Esophagus muscularis mucosa (tissue), 4 donors: ENCODE measurements at places on chromosomes 4 and X. TPM values are rescaled to one million over a fixed set of nuclear protein-coding genes. Genes with fewer than 3 reads are reported as not detected.

The NSG1 gene
- total RNA-seq: 4.0 TPM

The CLCN4 gene
- total RNA-seq: 1.8 TPM

The ZFP92 gene
- total RNA-seq: 3.2 TPM

The TBC1D9 gene
- total RNA-seq: 21.2 TPM

The RHOXF2 gene
- total RNA-seq: not detected

The ARAP2 gene
- total RNA-seq: 21.0 TPM

The TEX28 gene
- not detected for total RNA-seq

The SPANXB1 gene
- not detected for total RNA-seq

The UGT2A1 gene
- total RNA-seq: not detected

The DMD gene
- 210 TPM for total RNA-seq

The TLL1 gene
- total RNA-seq: 8.3 TPM

The CSN1S1 gene
- total RNA-seq: not detected

The ADAMTS3 gene
- 2.5 TPM for total RNA-seq

The TCEAL6 gene
- not detected for total RNA-seq

The FOXP3 gene
- total RNA-seq: not detected

The TCP11X2 gene
- total RNA-seq: not detected

The COL25A1 gene
- 1.0 TPM for total RNA-seq

The GRXCR1 gene
- total RNA-seq: not detected

The RAB40AL gene
- total RNA-seq: 0.63 TPM

- DNase-seq: no peak
These were observed 58.1 kb downstream of the ZFYVE28 start for GRCh38 chr4:2360396-2360730.

- DNase-seq: no peak
These were observed 82.2 kb downstream of the SUPT20HL2 start for GRCh38 chrX:24231641-24232179.

DNA sequence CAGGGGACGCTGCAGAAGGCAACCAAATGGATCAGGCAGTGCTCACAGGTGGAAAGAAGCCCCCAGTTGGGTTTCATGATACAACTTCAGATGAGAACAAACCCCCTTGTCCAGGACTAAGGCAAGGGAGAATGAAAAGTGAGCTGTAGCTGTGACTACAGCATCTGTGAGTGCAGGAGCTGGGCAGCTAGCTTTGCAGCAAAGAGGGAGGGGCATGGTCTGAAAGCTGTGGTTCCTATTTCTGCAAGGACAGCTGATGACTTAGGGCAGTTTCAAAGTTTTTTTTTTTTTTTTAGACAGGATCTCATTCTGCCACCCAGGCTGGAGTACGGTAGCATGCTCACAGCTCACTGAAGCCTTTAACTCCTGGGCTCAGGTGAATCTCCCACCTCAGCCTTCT is 1317.4 kb upstream of the DIAPH2 start:
- DNase-seq: no peak

GRCh38 chr4:20015636-20016224 is 236.0 kb upstream of the SLIT2 start:
- DNase-seq: no peak

- DNase-seq: no peak
These were observed 9.7 kb downstream of the MAEA start for GRCh38 chr4:1299301-1299860.

- DNase-seq: no peak
These were observed 42.4 kb downstream of the RAI2 start for GRCh38 chrX:17818726-17819125.

GRCh38 chr4:159229164-159229563 is 126.3 kb downstream of the RAPGEF2 start:
- DNase-seq: no peak

GRCh38 chrX:110108381-110108821 is 105.5 kb downstream of the TMEM164 start:
- DNase-seq: no peak

GRCh38 chr4:7938609-7939376 is 868 bp downstream of the AFAP1 start:
- peak; percentile 91 for DNase-seq

DNA sequence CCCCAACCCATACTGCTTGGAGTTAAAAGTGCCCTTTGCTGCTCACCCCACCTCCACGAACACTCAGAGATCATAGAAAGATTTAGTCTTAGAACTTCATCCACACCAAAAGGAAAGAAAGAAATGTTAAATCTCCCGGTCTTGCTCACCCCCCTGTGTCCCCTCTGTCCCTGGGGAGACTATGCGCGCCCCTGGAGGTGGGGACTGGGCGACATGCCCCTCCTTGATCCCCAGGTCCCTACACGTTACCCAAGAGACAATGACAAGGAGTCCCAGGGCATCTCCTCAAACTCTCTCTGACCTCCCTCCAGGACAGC is 620 bp downstream of the ITM2A start:
- DNase-seq: no peak

GRCh38 chr4:114615435-114615834 is 16.8 kb downstream of the UGT8 start:
- DNase-seq: no peak

DNA sequence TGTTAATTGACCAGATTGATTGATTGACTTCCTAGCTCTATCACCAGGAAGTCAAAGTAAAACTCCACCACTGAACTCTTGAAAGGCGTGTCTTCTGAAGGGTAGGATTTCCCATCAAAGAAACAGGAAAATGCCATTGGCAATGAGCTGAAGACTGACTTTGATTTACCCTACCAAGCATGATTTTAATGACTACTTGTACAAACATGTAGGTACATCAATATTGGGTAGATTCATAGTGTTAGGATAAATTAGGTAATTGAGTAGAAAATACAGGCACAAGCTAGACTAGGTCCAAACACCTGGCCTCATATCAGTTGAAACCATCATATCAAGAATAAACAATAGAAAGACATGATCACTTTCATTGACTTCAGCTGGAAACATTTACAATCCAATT is 53.2 kb upstream of the ATXN3L start:
- no peak for DNase-seq

GRCh38 chr4:120403296-120403695 is 336.6 kb upstream of the MAD2L1 start:
- DNase-seq: no peak

GRCh38 chr4:25654031-25654970 is 1.4 kb upstream of the SLC34A2 start:
- no peak for DNase-seq

GRCh38 chrX:10166248-10166716 is 9.5 kb downstream of the CLCN4 start:
- DNase-seq: no peak

GRCh38 chr4:4884611-4885010 is 25.1 kb downstream of the MSX1 start:
- no peak for DNase-seq

DNA sequence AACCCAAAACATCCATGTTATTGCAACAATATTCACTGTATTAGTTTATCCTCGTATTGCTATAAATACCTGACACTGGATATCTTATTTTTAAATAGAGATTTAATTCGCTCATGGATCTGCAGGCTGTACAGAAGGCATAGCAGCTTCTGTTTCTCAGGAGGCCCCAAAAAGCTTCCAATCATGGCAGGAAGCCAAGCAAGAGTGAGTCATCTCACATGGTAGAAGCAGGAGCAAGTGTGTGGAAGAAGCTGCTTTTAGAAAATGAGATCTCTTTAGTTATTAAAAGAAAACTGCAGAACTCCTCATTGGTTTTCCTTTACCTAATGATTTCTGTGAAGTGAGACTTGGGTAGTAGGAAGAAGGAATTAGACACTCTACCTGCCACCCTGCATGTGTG is 16.4 kb downstream of the ZNF732 start:
- no peak for DNase-seq

- DNase-seq: no peak
These were observed 173.8 kb upstream of the RAI2 start for GRCh38 chrX:18034945-18035344.

- no peak for DNase-seq
These were observed 41.9 kb upstream of the MXD4 start for GRCh38 chr4:2303686-2304320.

GRCh38 chr4:38090455-38091246 is 130.5 kb downstream of the PTTG2 start:
- no peak for DNase-seq

- DNase-seq: no peak
These were observed 139.9 kb downstream of the ZNF518B start for GRCh38 chr4:10317345-10317744.

DNA sequence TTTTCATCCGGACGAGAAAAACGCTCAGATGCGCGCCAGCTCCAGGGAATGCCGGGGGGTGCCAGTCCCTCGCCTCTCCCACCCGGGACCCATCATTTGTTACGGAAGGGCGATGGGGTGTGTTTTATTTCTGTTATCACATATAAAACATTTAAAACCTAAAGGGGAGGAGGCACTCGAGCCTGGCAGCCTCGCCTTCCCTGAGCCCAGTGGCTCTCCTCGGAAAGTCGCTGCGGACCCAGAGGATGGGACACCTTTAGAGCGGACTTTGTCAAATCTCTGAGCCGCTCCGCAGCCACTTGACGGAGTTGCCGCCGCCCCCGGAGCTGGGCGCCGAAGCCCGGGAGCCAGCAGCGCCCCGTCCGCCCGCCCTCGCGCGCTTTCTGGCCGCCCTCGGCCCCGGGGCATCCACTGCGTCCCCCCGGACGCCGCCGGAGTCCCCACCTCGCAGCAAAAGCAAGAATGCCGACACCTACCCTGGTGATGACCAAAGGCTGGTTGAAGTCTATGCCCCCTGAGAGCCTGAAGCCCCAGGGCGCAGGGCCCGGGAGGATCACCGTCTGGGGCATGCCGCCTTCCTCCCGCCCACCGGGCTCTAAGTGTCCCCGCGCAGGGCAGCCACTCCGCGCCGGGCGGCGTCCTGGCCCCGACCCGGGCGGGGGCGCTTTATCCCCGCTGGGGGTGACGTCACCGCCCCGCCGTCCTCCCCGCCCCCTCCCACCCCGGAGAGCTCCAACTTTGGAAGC is at the start of gene PDLIM3:
PDLIM3 (minus strand) TSS at position 642 of the 746 bp plus-strand sequence; CDS start at position 569, 73 bp downstream.
- no peak for DNase-seq

GRCh38 chr4:127196655-127197352 is 436.0 kb upstream of the INTU start:
- no peak for DNase-seq

- DNase-seq: no peak
These were observed 1145.6 kb upstream of the DIAPH2 start for GRCh38 chrX:95539041-95539440.

DNA sequence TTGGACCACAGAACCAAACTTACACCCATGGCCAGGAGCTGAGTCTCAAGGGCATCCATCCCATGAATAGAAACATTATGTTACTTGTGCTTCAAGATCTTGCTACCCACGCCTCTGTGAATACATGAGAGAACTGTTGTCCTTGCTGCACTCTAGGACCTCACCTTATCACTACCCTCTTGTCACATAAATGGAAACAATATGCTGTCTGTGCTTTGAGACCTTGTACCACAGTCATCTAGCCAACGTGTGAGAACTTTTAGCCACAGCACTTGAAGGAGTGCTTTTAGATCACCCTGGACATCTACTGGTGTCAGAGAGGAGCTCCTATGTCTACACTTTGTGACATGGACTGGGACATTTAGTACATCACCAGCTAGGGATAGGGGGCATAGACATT is 30.7 kb upstream of the HUWE1 start:
- DNase-seq: no peak

DNA sequence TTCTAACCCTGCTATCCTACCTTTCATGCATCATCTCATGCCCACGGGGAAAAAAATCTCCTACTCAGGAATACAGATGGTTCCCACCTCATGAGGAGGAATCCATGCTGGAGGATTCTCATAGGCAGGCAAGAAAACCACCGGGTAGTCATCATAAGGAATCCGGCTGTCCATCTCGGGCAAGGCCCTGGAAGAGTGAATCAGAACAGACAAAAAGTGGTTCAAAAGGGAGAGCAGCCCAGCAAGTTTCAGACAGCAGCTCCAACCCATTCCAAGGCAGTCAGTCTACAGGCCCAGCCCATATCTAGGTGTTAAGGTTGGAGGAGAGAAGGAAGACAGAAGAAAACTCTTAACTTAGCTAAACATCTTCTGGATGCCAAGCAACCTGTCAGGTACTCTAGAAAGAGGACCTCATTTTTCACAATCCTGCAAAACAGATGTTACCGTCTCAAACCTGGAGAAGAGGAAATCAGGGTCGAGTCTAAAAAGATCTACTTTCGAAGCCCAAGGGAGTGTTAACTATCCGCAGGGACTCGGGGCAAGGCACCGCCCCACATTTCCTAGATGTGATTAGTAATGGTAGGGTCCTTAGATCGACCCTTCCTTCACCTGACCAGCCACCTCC is 447 bp downstream of the PDZD11 start:
- DNase-seq: no peak

- DNase-seq: no peak
These were observed 1477.0 kb downstream of the PCDH7 start for GRCh38 chr4:32196950-32197688.

GRCh38 chrX:6134255-6134654 is 94.4 kb downstream of the NLGN4X start:
- no peak for DNase-seq

GRCh38 chrX:150326541-150327247 is 36.4 kb upstream of the MAMLD1 start:
- DNase-seq: no peak

DNA sequence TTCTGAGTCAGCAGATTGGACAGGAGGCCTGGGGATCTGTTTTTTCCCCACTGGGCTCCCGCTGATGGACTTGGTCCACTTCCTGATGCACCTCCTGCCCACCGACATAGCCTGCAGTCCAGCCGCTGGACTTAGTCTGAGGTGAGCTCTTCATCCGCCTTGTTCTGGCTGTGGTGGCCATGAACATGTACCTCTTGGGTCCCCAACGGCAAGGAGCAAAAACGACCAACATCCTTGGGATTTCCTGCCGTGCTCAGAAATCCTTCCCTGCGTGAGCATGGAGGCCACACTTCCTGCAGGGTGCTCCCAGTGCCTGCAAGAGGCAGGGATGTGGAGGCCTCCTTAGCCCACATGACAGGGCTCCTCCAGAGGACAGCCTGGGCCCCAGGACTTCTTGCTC is 76.8 kb downstream of the CRMP1 start:
- no peak for DNase-seq
